ENCODE measurements at places on chromosomes 12 and 14.

DNA sequence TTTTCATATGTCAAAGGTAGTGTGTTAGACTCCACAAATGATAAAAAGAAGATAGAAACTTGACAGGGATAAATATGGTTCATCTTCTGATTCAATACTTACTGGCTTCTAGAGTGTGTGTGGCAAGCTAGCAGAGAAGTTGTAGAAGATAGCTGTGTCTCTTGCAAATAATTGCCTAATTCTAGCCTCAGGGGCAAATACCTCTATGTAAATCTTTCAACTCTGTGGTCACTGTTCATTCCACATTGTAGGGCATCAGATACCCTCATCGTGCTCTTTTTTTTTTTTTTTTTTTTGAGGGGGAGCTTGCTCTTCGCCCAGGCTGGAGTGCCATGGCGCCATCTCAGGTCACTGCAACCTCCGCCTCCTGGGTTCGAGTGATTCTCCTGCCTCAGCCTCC lies 1.7 kb downstream of the OLR1 start:
- peak; percentile 62 for DNase-seq

GRCh38 chr12:95837240-95838038 lies 21.3 kb upstream of the SNRPF start:
- DNase-seq, result peak; percentile 10

- no peak for DNase-seq
Measured at GRCh38 chr14:42149609-42150261, 543.1 kb downstream of the LRFN5 start.

- no peak for DNase-seq
Measured at GRCh38 chr12:22781339-22781738, 156.4 kb downstream of the ETNK1 start.

DNA sequence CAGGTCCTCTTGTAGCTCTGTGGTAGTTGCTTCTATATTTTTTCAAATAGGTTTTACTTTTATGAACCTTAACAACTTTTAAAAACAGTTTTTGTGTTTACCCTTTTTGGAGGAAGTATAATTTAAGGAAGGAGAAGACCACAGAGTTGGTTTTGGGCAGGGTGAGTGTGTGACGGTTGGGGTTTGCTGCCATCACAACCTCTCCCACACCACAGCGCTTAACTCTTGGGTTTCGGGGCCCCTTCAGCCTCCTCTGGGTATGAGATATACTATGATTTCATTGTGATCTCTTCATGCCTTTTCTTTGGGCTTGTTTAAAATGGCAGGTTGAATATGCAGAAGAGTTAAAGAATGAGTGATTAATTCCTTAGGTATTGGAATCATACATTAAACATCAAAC lies 228.7 kb upstream of the CRY1 start:
- no peak for DNase-seq

DNA sequence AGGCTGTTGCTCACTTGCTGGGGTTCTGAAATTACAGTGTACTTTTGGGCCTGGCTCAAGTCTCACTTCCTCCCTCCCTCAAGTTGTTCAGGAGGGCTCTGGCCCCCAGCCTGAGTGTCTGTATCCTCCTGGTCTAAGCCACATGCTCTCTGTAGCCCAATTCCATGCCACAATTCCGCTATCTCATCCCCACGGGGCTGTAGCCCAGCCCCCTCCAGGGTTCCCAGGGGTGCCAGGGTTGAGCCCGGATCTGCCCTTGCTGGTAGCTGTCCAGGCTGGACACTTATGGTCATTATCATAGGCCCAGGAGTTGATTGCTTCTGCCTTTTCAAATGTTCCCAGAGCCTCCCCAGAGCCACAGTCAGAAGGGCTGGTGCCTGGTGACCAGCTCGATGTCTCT lies 65.3 kb downstream of the PRIMA1 start:
- no peak for DNase-seq

GRCh38 chr12:25436206-25437030 lies 116.7 kb downstream of the LMNTD1 start:
- DNase-seq, result peak; percentile 88

DNA sequence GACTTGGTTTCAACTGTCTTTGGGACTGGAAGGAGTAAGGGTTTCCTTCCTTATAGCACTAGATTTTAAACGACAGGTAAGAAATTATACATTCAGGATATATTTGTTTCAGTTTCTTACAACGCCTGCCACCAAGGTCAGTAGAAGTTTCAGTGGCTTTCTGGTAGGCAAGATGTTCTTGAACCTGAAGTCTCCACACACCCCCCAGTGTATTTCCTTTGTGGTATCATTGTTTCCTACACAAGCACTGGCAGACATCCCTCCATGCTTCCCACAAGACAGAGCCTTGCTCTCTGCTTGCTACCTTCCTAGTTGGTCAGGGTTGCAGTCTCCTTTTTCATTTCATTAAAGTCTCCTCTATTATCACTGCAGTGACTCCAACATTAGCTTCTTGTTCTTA lies 283.1 kb downstream of the FLRT2 start:
- DNase-seq, result no peak

DNA sequence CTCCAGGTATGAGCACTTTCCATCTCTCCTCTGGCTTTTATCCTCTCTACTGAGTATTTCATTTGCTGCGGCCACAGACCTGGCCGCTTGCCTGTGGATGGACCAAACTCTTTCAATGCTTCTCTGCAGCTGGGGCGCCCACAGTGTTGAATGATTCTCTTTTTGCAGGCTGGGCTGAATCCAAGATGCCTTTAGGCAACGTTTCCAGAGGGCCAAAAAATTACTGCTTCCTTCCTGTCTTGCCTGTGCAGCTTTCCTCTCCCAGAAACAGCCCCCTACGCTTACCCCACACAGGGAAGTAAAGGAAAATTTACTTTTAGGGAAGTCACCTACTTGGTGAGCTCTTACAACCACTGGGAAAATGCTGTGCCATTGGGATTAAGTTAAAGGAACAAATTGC lies 55.6 kb upstream of the JDP2 start:
- DNase-seq, result no peak

- no peak for DNase-seq
Measured at GRCh38 chr14:91145391-91146160, 31.7 kb downstream of the DGLUCY start.

DNA sequence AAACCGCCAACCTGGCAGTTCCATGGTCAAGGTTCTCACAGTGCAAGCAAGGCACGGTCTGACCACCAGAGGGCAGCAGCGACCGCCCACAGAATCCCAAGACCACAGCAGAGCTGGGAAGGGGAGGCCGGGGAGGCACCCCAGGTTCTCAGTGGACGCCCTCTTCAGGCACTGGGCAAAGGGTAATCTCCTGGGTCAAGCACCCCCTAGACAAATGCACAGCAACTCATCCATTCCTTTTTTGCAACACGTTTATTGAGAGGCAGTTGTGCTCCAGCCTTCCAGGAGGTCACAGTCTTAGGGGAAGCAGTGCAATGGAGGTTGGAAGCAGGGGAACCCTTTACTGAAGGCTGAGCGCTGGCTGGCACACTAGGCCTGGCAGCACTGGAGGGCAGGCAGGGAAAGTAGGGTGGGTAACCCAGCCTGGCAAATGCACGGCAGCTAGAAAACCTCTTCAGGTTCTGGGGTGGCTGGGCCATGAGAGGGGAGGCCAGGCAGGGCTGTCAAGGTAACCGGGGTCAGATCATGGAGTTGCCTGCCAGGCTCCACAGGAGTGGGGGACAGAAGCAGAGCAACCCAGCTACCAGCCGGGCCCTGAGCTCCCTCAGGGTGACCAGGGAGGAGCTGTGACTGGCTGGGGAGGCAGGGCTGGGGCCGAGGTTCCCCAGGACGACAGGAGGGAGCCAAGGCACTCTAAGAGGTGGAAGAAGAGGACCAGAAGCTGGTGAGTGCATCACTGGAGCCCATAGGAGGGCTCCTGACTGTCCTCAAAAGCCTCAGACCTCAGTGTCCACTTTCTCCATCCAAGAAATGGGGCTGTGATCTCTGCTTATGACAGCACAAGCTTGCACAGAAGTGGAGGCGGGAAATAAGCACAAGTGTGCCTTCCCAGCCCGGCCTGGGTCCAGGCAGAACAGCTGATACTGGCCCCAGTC lies 1.8 kb upstream of the RHOF start:
- DNase-seq, result peak; percentile 82

- DNase-seq, result no peak
Measured at GRCh38 chr12:49294086-49294803, 702 bp upstream of the PRPH start.

- peak; percentile 33 for DNase-seq
Measured at GRCh38 chr12:109832541-109833306, 474 bp downstream of the TRPV4 start.

DNA sequence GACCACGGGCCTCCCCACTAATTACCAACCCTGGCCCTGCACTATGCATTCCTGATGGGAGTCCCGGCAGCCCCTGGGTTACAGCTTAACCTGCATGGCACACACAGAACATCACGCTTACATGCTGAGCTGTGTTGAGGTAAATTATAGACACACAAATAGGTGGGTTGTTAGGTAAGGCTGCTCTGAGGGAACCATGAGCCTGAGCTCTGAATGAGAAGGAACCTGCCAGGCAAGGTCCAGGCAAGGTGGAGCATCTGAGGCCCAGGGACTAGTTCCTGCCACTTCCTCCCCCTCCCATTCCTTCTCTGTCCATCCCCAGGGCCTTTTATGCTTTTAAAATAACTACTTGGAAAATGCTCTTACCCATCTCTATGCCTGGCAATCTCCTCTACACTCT lies 82.7 kb upstream of the ESRRB start:
- DNase-seq, result no peak

GRCh38 chr12:52166672-52167071 lies 25.1 kb downstream of the KRT80 start:
- DNase-seq, result peak; percentile 73

- peak; percentile 63 for DNase-seq
Measured at GRCh38 chr14:34147461-34147860, 196.6 kb upstream of the EGLN3 start.

GRCh38 chr12:121295116-121295745 lies 1.3 kb downstream of the CAMKK2 start:
- DNase-seq, result no peak

- DNase-seq, result no peak
Measured at GRCh38 chr14:48826058-48826457, 760.1 kb downstream of the RPS29 start.

DNA sequence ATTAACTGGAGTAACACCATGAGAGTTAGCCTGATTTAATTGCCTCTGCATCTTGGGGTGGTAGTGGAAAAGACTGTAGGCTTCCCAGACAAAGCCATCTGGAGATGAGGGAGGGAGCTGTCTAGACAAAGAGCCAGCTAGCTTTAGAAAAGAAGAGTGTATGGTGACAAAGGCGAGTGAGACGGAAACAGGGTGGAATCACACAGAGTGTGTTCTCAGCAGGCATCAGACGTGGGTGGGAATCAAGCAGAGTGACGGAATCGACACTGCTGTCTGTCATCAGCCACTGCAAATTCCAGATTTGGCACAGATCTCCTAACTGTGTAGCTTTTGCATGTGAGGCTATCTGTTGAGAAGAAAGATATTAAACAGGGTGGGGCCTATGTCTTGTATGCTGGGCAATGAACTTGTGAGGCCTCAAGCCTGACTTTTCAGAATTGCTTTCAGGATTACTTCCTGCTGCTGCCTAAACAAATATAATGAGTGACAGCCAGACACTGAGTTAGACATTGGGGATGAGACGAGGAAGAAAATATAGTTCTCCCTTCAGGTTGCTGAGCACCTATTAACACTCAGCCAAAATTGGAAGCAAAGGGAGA lies 236.5 kb upstream of the GRIP1 start:
- DNase-seq, result no peak

GRCh38 chr12:64522316-64522715 lies 70.4 kb downstream of the TBK1 start:
- DNase-seq, result peak; percentile 73

GRCh38 chr12:29228474-29229157 lies 79.5 kb downstream of the FAR2 start:
- DNase-seq, result no peak

DNA sequence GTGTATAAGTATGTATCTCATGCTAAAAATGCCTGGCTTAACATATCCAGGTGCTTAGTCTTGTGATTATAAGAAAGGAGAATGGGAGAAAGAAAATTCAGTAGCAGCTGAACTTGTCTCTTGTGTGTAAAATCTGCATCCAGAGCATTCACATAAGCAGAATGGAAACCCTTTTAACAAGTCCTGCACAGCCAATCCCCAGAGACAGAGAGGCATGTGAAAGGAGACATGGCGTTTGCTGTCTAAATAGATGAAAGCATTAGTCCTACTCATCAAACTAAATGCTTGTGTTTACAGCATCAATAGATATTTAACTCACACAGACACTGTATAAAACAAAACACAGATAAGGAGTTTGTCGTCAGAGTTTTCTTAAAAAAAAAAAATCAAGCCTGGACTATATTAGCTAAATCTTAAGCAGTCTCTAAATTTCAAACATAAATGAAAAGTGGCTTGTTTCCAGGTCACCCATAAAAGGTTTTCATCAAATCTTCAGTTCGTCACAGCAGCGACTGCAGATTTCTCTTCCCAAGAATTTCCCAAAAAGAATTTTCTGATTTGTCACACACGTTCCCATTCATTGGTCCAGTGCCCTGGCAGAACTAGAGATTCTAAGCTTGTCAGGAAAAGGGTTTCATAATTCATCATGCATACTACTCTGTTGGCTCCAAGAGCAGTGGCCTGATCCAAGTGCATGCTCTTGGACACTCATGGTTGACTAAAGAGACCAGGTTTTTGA lies 249.2 kb downstream of the BTG1 start:
- DNase-seq, result peak; percentile 9

DNA sequence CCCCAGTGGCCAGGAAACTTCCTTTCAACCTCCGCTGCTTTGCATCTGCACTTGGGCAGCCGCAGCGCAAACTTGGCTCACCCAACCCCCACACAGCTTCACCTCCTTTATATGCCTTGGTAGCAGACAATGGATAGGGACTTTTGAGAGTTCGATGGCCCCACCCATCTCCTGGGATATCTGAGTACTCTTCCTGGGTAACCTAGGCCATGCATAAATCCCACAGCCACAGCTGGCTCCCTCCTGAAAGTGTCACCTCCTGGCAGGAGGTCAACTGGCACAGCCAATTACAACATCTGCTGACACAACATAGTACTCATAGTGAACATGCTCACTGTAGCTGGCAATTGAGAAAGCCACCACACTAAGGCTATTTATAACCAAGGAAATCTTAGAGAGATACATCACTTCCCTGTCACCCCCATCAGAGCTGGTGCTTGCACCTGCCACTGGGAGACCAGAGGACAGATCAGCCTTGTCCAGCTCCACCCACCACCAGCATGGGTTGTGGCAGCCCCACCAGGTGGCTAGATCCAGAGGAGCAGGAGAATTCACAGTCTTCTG lies 410.0 kb downstream of the SYT1 start:
- DNase-seq, result peak; percentile 27
